Endodermal cell (in vitro differentiated cells): ENCODE measurements at places on chromosomes 5 and 9. TPM values are rescaled to one million over a fixed set of nuclear protein-coding genes. Genes with fewer than 3 reads are reported as not detected.

DNA sequence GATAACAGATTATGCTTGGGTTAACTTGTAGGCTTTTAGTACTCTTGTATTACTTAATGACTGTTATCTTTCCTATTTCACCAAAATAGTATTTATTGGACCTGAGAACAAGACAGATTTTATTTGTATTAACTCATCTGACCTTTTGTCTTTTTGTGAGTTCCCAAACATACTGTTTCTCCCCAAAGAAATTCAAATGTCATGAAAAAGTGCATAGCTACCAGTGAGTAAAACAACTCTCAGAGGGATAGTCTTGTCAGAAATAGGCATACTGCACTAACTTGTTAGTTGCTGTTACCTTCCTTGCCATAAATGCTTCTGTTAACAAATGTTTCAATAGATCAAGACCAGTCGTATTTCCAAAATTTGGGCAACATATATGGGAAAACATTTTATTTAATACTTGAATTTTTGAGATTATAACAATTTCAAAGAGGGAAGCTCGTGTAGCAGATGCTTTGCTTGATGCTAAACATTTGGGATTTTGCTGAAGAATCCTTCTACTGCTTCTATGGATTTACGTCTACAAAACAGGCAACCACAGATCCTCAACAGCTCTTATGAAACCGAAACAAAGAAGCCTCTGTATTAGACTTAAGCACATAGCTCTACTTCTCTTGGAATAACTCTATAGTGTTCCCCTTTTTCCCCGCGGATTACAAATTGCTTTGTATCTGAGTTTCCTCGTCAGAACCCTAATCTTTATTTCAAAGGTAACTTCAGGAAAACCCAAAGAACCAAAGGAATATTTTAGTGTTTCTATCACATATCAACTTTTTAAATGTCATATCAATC is 248.8 kb downstream of the MCTP1 start:
- no peaks in the 10 kb centered on the region for H3K27me3 ChIP-seq
- no peak overlapping the region for H3K4me3 ChIP-seq
- no peaks in the 10 kb centered on the region for H3K36me3 ChIP-seq
- no peak overlapping the region for H3K27ac ChIP-seq
- no peaks in the 10 kb centered on the region for H3K4me1 ChIP-seq

GRCh38 chr9:19451240-19452087 is 42.7 kb downstream of the ACER2 start:
- H3K4me3 ChIP-seq: no peak overlapping the region
- DNase-seq: no peak
- H3K36me3 ChIP-seq: no peaks in the 10 kb centered on the region

- peaks cover 5% of the 10 kb centered on the region for H3K4me1 ChIP-seq
- H3K36me3 ChIP-seq: peaks cover 23% of the 10 kb centered on the region
- DNase-seq: no peak
- peak overlapping the region; percentile 6 for H3K4me3 ChIP-seq
- H3K27me3 ChIP-seq: no peaks in the 10 kb centered on the region
Observed at GRCh38 chr5:31397926-31398557, 133.9 kb downstream of the DROSHA start.

DNA sequence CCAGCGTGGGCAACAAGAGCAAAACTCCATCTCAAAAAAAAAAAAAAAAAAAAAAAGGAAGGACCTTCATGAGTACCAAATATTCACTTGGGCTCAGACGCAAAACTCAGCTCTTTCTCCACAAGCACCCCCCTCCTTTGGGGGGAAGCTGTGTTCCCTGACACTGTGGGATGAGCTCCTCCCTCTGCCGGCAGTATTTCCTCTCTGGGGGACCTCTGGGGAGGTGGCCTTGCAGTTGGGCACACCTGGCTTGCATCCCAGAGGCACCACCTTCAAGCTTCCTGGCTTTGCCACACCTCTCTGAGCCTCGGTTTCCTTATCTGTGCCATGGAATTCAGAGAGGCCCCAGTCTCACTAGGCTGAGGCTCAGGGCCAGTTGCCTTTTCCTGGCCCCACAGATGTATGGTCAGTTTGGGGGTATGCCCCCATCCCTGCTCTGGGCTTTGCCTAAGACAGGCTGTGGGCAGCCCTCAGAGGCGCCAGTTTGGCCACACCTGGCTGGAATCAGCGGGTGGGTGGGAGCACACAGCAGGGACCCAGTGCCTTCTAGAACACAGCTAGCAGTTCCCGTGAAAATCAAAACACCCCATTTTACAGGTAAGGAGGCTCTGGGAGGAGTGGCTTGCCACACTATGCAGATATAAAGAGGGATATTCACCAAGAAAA is 157.5 kb upstream of the IER5L start:
- no peaks in the 10 kb centered on the region for H3K27me3 ChIP-seq
- H3K27ac ChIP-seq: peak overlapping the region; percentile 92
- H3K36me3 ChIP-seq: no peaks in the 10 kb centered on the region
- H3K4me1 ChIP-seq: peaks cover 4% of the 10 kb centered on the region

DNA sequence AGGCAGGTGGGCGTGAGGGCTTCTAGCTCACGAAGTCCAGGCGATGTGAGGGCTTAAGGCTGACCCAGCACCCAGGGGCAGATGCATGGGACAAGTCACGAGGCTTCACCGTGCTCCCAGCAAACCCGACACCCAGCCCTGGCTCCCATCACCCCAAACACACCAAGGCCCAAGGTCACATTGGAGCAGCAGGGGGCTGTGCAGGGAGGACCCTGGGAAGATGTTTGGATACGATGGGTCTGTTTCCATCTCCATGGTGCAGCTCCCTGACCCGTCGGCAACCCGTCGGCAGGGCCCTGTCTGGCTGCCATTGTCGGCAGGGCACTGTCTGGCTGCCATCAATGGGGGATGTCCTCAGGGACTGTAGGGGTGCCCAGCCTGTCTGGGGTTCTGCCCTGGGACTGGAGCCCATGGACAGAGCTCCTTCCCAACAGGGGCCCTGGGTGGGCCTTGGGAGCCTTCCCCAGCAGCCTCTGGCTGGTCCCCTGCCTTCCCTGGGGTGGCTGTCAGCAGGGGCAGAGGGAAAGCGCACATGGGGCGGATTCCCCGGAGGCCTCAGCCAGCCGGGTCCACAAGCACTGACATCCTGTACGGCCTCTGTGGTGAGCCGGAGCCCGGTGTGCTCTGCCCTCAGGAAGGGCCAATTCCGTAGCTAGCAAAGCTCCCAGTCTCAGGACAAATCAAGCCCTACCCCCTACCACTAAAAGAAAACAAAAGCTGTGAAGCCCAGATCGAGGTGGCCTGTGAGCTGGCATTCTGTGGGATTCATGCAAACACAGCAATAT is 47.1 kb downstream of the NACC2 start:
- peaks cover 22% of the 10 kb centered on the region for H3K27me3 ChIP-seq
- H3K36me3 ChIP-seq: no peaks in the 10 kb centered on the region
- H3K4me1 ChIP-seq: peaks cover 6% of the 10 kb centered on the region
- DNase-seq: peak; percentile 41
- no peak overlapping the region for H3K4me3 ChIP-seq

DNA sequence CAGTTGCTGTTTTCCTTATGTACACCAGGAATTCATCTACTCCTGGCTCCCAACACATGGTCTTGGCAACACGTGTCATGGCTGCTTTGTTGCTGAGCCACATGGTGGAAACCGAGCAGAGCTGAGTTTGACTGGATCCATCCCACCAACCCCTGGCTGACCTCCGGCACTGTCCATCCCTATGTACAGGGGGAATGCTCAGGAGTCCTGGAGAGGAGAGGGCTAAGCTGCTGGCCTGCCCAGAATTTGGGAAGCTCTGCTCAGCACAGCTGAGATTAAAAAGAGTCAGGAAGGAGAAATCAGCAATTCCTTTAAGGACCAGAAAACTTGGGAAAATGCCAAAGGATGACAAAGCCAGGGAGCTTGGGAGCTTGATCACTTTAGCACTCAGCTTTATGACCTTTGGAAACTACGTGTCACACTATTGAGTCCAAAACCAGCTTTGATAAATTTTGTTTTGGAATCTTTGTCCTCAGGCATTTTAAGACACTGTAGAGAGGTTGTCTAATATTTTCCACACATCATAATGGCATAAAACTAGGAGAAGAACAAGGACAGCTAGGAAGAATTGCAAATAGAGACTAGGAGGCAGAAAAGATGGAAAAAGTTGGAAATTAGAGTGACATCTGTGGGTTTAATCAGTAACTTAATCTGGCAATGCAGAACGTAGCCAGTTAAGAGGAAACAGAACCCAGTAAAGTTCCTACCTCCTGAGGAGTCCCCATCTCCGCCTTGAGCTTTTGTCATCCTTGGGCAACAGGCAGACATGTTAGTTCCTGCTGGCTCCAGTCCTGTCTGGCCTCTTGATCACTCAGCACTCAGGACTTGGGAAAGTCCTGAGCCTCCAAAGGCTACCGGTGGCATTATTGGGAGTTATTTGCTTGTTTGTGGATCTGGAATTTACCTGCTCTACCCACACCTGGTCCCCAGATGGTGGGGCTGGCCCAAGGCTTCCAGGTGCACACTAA is 62.5 kb upstream of the PLPP1 start:
- H3K27me3 ChIP-seq: no peaks in the 10 kb centered on the region
- no peaks in the 10 kb centered on the region for H3K4me1 ChIP-seq
- H3K27ac ChIP-seq: no peak overlapping the region
- H3K36me3 ChIP-seq: no peaks in the 10 kb centered on the region
- no peak overlapping the region for H3K4me3 ChIP-seq
- no peak for DNase-seq

- H3K27ac ChIP-seq: no peak overlapping the region
- no peaks in the 10 kb centered on the region for H3K36me3 ChIP-seq
- H3K27me3 ChIP-seq: no peaks in the 10 kb centered on the region
- H3K4me1 ChIP-seq: no peaks in the 10 kb centered on the region
Observed at GRCh38 chr9:125991886-125992529, 244.8 kb downstream of the PBX3 start.

GRCh38 chr5:173258466-173258865 is 23.5 kb upstream of the NKX2-5 start:
- no peaks in the 10 kb centered on the region for H3K36me3 ChIP-seq
- H3K27ac ChIP-seq: no peak overlapping the region
- no peaks in the 10 kb centered on the region for H3K4me1 ChIP-seq
- no peak overlapping the region for H3K4me3 ChIP-seq
- peaks cover 18% of the 10 kb centered on the region for H3K27me3 ChIP-seq

- no peak overlapping the region for H3K27ac ChIP-seq
- H3K4me1 ChIP-seq: no peaks in the 10 kb centered on the region
- peaks cover 46% of the 10 kb centered on the region for H3K36me3 ChIP-seq
- DNase-seq: peak; percentile 62
Observed at GRCh38 chr5:16812911-16813310, 123.2 kb downstream of the MYO10 start.

- no peaks in the 10 kb centered on the region for H3K27me3 ChIP-seq
- no peak overlapping the region for H3K4me3 ChIP-seq
- no peak overlapping the region for H3K27ac ChIP-seq
- DNase-seq: no peak
- no peaks in the 10 kb centered on the region for H3K36me3 ChIP-seq
Observed at GRCh38 chr5:111933086-111933485, 176.1 kb upstream of the NREP start.

- H3K36me3 ChIP-seq: no peaks in the 10 kb centered on the region
- H3K4me1 ChIP-seq: peaks cover 3% of the 10 kb centered on the region
- no peak overlapping the region for H3K4me3 ChIP-seq
Observed at GRCh38 chr9:20702570-20702969, 18.5 kb downstream of the FOCAD start.

DNA sequence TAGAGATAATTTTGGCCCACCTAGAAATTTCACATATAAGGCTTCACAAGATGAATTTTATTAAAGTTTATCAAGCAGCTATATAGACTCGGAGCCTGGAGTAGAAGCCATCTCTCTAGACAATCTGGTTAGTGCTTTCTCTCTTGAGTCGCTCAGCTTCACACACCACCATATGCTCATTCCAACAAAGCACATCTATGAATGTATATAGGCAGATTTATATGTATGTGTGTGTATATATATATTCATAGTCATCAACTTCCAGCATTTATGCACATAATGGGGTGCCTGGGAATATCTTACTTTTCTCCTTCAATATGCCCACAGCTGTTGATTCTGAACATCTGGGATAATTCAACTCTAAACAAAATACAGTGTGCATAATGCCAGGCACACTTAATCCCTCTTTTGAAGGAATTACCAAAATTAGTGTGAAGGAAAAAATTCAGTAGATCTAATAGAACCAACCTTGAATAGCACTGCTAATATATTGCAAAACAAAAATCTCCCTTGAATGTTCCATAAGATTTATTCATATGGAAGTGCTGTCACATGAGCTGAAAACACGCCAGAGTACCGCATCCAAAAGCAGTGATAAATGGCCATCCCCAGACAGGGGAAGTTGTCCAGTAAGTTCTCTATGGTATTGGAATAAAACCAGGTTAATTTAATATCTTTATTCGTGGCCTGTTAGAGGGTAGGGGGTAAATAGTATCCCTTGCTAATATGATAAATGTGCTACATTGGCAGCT is 56.0 kb upstream of the MOCS2 start:
- H3K4me3 ChIP-seq: no peak overlapping the region
- no peaks in the 10 kb centered on the region for H3K27me3 ChIP-seq
- H3K36me3 ChIP-seq: no peaks in the 10 kb centered on the region
- H3K27ac ChIP-seq: no peak overlapping the region

DNA sequence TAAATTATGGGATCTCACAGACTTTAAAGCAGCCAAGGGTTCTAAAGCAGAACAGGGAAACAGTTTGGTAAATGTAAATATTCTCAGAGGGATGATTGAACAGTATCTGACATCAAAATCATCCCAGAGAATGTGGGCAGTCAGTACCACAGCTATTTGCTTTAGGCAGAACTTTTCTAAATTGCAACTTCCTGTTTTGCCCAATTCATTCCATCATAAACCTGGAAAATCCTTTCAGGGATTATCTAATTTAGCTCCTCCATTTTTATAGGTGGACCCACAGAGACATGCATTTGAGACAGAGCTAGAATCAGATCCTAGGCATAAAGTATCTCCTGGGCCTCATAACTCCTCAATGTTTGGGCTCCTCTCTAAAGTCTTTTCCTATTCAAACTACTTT is 12.4 kb downstream of the NR6A1 start:
- DNase-seq: no peak
- H3K27me3 ChIP-seq: no peaks in the 10 kb centered on the region
- peaks cover 33% of the 10 kb centered on the region for H3K4me1 ChIP-seq
- no peaks in the 10 kb centered on the region for H3K36me3 ChIP-seq
- H3K27ac ChIP-seq: peak overlapping the region; percentile 86

DNA sequence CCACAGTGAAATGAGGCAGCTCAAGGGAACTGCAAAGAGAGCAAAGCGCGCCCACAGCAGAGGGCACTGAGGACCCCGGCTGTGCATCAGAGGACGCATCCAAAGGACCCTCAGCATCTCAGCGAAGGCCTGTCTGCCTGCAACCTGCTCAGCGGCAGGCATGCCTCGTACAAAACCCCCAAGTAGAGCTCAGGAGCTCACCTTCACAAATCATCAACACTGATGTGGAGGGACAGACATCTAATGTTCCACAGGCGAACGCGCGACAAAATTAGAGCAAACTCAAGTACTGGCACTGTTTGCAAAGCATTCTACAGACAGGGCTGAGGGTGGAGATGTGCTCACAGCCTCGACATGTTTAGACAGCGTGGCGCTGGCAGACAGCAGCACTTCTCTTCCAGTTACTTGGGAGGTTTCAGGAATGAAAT is 81.0 kb downstream of the DCP2 start:
- DNase-seq: peak; percentile 61
- H3K27ac ChIP-seq: peak overlapping the region; percentile 16
- no peak overlapping the region for H3K4me3 ChIP-seq
- H3K27me3 ChIP-seq: no peaks in the 10 kb centered on the region

Gene FOXD4L4
- total RNA-seq: 0.18 TPM in 1 of 2 replicates, not detected in the other

Gene DIPK1B
- 27.9 to 47.2 TPM (median 45.4 TPM) in 3 replicates for total RNA-seq

Gene CDHR2
- total RNA-seq: 0.27 and 0.37 TPM in 2 replicates

Gene GABRA1
- total RNA-seq: 1.6 TPM in 1 of 3 replicates, not detected in the others
